ENCODE measurements at places on chromosomes 1 and 21.

DNA sequence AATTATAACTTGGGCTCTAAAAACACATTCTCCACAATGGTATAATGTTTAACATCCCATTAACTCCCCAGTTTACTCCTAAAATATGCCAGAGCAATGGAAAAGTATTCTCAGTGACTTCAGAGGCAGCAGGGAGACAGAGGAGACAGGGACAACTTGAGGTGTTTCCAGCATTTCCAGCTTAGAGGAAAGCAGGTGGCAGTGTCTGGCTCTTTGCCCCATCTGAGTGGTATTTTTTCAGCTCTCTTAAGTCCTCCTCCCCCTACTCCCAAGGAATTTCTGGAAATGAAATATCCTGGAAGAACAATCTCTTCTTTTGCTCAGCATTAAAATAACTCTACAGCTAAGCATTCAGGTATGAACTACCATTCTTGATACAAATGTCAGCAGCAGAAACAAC is 10.8 kb upstream of the ERMAP start:
- DNase-seq: no peak

DNA sequence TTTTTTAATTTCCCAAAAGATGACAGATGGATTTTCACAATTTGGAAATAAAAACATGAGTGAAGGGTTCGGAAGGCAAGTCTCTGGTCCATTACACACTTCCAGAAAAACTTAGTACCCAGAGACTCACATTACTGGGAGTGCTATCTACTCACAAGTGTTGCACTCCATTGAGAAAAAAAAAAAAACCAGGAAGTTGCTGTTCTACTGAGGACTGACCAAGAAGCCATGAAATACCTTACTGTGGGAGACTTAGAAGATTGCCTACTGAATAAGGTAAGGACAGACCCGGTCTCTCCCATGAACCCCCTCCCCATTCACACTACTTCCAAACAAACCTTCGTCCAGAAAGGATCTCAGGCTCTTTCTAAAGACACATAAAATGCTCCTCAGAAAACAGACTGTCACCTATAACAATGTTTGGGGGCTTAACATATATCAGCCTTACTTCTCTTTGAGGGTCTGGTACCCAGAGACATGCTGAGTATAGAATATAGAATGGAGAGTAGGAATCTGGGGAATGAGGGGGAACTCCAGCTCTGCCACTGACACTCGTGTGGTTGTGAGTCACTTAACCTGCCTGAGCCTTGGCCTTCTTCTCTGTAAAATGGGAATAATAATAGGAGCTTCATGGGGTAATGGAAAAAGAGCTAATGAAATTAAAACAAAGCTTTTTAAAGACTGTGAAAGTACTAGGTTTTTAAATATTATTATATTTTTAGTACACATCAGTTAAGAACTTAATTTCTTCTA is 1.4 kb downstream of the MAB21L3 start:
- no peak for DNase-seq

DNA sequence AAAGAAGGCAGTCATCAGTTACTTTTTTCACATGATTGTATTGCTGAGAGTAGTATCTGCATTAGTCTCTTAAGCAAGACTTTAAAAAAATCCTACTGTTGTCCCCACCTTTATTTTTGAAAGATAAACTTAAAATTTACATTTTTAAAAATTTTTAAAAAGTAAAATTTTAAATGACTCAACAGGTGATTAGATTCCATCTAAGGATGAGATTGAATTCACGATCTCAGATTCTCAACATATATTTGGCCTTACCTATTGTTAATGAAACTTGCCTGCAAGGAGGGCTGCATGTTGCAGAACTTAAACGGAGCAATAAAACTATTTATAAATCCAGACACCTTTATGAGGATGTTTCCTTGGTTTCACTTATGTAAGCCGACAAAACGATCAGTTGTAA is 75.2 kb downstream of the OLFML2B start:
- DNase-seq: no peak

GRCh38 chr1:226388131-226388530 is 19.8 kb downstream of the PARP1 start:
- no peak for DNase-seq

- DNase-seq: no peak
Observed at GRCh38 chr1:62924983-62925790, 141.3 kb downstream of the ATG4C start.

GRCh38 chr1:31781138-31781755 is 17.1 kb upstream of the ADGRB2 start:
- DNase-seq: no peak

DNA sequence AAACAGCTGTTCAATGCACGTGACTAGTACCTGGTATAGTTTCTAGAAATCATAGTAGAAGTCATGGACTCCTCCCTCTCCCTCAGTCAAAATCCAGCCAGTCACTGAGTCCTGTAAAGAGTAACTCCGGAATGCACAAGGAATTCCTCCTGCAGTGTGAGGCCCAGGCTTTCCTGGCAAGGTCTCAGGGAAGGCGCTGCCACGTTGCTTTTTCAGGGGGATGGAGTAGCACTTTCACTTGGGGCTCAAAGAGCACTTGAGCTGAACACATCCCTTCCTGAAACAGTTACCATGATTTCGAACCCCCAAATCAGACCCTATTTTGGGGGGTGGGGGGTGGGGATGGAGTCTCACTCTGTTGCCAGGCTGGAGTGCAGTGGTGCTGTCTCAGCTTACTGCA is 26.4 kb upstream of the LRRC8D start:
- DNase-seq: no peak

DNA sequence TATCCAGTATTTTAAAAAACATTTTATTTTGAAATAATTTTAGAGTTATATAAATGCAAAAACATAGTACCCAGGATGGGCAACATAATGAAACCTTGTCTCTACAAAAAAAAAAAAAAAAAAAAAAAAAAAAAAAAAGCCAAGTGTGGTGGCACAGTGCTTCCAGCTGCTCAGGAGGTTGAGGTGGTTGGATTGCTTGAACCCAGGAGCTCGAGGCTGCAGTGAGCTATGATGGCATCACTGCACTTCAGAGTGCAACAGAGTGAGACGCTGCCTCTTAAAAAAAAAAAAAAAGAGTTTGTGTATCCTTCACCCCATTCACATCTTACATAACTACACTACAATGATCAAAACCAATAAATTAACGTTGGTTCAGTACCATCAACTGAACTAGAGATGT is 115.6 kb upstream of the KIF26B start:
- DNase-seq: no peak

DNA sequence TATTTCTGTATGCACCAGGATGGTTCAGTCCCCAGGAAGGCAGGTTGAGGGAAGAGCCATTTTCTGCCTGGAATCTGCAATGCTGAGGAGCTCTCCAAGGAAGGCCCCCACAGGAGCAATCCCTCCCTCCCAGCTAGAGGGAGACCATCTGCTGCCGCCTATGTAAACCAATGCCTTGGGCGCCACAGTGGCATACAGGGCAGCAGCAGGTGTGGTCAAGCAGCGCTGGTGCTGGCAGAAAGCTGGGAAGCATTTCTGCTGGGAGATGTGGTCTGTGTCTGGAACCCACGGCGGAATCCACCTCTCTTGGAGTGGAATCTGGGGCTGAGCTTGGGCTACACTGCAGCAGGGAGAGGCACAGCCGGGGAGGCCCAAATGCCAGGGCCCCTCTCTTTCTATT is 283.3 kb downstream of the RRAGC start:
- DNase-seq: no peak

DNA sequence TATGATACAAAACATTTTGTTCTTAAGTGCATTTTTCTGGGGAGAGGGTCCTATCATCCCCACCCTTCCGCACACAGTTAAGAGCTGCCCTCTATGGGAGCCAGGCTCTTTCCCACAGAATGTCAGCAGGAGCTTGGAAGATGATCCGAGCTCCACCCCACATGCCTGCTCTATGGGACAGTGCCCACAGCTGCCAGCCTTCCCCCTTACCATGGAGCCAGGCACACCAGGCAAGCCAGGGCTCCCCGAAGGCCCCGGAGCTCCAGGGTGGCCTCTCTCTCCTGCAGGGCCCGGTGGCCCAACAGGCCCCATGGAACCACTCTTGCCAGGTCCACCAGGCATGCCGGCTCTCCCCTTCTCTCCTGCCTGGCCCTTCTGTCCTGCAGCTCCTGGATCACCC is 10.4 kb upstream of the PEF1 start:
- DNase-seq: no peak

- no peak for DNase-seq
Observed at GRCh38 chr1:186016856-186017255, 282.7 kb downstream of the HMCN1 start.

- DNase-seq: no peak
Observed at GRCh38 chr1:116256875-116257274, 116.2 kb upstream of the ATP1A1 start.

GRCh38 chr1:8421721-8422120 is 103.8 kb downstream of the SLC45A1 start:
- no peak for DNase-seq

DNA sequence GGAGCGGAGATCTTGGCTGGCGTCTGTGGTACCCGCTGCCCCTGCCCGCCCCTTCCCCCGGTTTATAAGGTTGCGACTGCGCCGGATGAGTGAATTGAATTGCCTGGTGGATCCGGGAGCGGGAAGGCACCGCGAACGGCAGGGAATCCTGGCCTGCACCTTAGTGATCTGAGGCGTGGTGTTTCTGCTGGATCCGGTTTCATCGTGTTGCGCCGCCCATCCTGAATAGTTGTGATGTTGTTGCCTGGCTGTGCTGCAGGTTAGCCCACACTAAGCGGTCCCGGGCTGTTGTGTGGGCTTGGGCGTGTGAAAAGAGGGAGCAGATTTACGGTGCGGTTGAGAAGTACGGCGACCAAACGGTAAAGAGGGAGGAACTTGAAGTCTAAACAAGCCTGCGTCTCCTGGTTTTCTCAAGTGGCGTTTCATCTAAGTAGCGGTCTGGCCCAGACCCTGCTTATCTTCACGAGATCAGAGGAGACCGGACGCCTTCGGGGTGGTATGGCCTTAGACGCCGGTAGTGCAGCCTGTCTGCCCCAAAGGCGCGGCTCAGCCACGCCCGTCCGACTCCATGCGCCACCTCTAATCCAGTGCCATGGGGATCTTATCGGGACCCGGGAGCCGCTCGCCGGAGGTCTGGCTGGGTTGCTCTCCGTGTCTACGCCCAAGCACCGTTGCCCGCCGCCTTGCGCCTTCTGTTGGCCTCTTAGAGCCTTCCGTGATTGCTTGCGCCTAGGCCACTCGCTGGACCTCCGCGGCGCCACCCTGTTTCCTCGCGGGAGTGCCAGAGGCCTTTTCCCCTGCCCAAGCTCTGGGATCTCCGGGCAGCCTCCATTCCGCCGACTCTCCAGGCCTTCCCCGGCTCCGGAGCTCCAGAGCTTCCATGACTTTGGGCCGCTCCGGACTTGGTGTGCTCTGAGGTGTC is 87.5 kb upstream of the RHOU start:
- no peak for DNase-seq

- DNase-seq: no peak
Observed at GRCh38 chr1:109930252-109930993, 19.8 kb downstream of the CSF1 start.

GRCh38 chr1:117572546-117572945 is 33.3 kb upstream of the TENT5C start:
- DNase-seq: peak; percentile 3

GRCh38 chr1:33687000-33687399 is 176.9 kb upstream of the HMGB4 start:
- DNase-seq: no peak

GRCh38 chr1:5886541-5887348 is 105.5 kb downstream of the NPHP4 start:
- DNase-seq: no peak

GRCh38 chr1:222697203-222697602 is 15.1 kb downstream of the AIDA start:
- no peak for DNase-seq

DNA sequence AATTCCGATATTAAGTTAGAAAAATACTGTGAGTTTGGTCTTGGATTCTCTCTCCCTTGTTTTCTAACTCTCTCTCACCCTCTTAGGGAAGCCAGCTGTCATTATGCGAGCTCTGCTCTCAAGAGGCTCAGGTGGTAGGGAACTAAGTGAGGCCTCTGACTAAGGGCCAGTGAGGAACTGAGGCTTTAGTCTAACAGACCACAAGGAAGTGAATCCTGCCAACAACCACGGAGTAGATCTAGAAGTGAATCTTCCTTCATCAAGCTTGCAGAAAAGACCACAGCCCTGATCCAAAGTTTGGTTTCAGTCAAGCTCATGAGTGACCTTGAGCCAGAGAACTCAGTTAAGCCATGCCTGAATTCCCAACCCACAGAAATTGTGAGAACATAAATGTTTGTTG is 180.1 kb upstream of the PRMT6 start:
- no peak for DNase-seq

DNA sequence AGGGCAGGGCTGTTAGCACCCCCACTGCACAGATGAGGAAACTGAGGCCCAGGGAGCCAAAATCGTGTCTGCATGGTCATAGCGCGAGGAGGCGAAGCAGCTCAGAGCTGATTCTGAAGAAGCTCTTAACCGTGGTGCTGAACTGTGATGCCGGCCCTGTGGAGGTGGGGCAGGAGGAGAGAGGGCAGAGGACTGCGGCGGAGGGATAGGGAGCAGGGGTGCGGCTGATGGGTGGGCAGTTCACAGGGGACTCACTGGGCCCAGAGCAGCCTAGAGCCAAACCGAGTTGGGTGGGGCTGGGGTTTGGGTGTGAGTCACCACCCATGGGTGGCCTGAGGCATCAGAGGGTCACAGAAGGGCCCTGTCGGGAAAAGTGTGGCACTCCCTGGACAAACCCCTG is 74.7 kb downstream of the RAP1GAP start:
- no peak for DNase-seq

DNA sequence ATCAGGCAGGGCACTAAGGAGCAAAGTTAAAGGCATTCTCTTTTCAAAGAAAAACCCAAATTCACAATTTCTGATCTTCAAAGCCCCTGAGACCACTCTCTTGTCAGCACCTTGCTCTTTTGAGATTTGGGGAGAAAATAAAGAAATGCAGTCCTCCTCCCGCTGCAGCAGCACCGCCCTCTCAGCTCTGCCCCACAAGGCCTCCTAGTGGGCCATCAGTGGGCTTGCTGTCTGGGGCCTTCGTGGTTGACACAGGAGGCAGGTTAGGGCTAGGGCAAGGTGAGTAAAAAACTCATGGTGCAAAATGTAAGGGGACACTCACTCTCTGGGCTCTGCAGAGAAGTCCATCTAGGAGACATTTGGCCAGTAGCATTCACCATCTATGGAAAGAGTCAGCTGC is 67.4 kb upstream of the CTTNBP2NL start:
- no peak for DNase-seq

GRCh38 chr1:228863776-228864175 is 128.5 kb downstream of the RHOU start:
- DNase-seq: no peak

DNA sequence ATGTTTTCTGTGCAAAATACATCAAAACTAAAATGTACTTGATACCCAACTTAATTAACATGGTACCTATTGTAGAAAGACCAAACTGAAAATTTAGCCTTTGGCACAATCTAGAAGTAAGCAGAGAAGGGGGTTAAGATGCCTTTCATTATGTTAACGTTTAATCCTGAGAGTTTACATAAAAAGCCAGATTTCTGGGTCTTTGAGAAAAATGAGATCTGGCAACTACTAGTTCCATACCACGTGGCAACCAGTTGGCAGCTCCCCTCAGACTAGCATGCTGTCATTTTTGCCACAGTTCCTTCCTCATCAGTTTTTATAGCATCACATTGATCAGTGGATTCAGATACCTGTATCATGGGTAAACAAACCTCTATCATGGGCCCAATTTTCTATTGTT is 1.5 kb downstream of the RO60 start:
- no peak for DNase-seq
